ENCODE measurements at places on chromosomes 4 and X.

- no peak for DNase-seq
These were observed 242.2 kb upstream of the GK2 start for GRCh38 chr4:79650217-79650616.

- peak; percentile 37 for DNase-seq
These were observed 32.1 kb downstream of the ZGRF1 start for GRCh38 chr4:112604589-112604988.

DNA sequence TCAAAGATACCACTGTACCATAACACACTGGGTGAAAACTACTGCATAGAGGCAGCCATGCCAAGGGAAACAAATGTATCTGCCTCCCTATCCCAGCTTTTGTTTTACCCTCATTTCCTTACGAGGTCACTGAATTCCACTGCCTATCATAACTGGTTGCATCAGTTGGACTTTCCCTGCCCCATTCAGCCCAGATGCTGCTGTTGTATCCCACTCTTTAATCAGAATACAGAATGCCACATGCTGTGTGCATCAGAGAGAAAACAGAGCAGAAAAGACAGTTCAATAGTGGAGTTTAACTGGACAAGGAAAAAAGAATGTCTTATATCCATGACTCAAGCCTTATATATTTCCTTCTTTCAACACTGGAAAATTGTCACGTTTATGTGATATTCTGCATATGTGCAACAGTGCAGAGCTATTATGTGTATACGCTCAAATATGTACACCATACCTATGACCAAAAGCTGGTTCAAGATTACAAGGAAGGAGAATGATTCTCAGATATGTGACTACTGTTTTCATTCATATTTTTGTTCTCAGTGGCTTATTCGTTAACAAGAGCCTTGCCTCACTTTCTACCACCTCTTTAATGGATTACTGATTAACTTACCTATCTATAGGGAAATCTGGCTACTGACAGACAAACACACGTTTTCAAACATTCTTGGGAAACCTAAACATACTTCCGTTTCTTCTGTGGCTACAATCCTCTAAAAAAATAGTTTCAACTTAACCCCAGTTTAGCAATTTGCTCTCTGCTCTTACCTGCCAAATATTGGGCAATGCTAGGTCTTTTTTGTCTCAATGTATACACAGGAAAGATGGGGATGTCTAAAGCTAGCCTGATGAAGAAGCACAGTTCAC is 378.9 kb downstream of the SMARCA1 start:
- DNase-seq: no peak

DNA sequence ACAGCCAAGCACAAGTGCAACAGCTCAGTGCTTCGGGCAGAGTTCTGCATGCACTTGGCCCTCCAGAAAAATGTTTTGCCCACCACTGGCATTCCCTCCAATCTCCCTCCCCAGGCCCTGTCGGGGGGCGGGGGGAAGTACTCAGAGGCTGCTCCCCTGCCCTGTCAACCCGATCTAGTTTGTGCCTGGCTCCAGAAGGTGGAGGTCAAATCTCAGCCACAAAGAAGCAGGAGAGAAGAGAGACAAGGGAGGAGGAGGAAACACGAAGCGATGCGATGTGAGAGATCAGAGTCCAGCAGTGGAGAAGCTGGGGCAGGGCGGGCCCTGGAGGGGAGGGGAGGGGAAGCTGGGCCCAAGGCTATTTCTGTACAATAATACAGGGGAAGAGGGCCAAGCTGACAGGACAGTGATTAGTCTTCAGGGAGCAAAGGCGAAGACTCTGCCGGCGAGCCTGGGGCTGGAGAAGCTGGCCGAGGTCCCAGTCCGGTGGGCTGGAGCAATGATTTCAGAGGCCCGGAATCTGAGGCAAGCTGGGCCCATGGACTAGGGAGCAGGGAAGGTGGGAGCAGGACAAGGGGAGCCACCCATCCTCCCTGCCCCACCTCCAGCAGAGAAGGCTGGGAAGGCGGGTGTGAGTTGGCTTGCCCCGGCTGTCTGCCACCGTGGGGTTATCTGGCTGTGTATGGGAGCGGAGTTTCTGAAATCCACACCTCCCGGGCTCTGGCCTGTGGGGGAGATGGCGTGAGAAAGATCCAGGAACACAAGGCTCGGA is 167.1 kb downstream of the EFNB1 start:
- no peak for DNase-seq

- no peak for DNase-seq
These were observed 1.6 kb downstream of the SH3RF1 start for GRCh38 chr4:169268951-169269760.

DNA sequence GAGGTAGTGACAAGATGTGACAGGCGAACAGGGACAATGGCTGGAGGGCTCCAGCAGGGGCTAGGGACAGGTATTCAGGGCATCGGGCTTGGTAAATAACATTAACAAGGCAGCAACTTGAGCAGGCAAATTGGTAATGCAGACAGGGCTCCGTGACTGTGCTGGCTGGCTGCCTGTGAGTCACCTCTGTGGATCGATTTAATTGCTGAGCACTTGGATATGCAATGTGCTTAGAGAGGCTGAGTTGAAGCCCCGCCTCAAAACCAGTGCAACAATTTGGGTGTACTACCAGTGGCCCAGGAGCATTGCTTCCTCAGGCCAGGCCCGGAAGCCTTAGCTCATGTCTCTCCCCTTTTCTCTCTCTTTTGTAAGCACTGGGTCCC is 19.5 kb downstream of the CNGA2 start:
- no peak for DNase-seq

GRCh38 chrX:69025802-69026301 is 139.4 kb downstream of the PJA1 start:
- no peak for DNase-seq

DNA sequence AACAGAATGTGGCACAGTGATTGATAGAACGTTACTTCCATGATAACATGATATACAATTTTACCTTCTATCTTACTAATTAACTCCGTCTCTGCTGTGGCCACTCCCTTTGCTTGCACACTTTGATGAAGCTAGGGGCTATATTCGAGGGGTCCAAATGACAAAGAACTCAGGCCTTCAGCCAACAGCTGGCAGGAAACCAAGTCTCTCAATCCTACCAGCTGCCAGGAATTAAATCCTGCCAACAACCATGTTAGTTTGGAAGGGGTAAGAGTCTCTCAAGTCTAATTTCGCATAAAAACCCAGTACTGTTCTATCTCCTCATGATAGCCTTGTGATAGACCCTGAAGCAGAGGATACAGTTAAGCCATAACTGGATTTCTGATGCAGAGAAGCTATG is 1122.9 kb upstream of the PCDH10 start:
- no peak for DNase-seq

DNA sequence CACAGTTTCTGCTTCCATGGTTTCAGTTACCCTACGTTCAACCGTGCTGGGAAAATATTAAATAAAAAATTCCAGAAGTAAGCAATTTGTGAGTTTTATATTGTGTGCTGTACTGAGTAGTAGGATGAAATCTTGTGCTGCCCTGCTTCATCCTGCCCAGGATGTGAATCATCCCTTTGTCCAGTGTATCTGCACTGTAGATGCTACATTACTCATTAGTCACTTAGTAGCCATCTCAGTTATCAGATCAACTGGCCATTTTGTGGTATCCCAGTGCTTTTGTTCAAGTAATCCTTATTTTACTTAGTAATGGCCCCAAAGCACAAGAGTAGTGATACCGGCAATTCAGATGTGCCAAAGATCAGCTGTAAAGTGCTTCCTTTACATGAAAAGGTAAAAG is 97.9 kb downstream of the COX18 start:
- DNase-seq: no peak

- DNase-seq: no peak
These were observed 3.5 kb downstream of the PKD2 start for GRCh38 chr4:88010966-88011365.

GRCh38 chr4:159353422-159354116 is 250.7 kb downstream of the RAPGEF2 start:
- no peak for DNase-seq

DNA sequence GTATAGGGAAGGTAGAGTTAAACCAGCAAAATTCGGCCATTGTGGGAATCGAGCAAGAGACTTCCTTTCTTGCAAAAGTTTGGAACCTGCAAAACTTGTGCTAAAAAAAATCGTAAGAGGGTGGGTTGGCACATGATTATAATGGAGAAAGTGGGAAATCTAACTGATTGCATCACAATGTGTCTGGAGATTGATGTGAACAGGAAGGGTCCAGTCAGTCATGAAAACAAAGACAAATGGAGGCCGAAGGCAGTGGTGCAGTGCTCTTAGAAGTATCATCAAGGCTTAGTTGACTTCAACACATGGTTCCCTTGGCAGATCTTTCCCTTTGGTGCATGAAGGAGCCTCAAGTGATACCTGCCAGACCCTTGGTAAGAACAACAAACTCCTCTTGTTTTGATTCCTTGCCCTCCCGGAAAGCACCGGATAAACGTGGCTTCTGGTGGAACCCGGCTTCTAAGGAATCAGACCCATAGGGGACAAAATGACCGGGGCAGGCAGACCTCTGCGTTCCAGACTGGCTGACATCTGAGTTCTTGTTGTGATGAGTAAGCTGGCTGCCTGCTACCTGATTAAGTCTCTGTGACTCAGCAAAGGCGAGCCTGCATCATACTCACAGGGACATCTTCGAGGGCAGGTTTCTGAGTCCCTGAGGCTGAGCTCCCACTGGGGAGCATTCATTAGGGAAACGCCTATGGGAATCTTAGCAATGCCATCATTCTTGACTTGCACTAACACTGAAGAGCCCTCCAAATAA is 87.7 kb upstream of the MAP3K15 start:
- no peak for DNase-seq

- DNase-seq: no peak
These were observed 28.4 kb upstream of the NDST3 start for GRCh38 chr4:118005883-118006282.

GRCh38 chrX:130415201-130415600 is 13.4 kb downstream of the RBMX2 start:
- no peak for DNase-seq

DNA sequence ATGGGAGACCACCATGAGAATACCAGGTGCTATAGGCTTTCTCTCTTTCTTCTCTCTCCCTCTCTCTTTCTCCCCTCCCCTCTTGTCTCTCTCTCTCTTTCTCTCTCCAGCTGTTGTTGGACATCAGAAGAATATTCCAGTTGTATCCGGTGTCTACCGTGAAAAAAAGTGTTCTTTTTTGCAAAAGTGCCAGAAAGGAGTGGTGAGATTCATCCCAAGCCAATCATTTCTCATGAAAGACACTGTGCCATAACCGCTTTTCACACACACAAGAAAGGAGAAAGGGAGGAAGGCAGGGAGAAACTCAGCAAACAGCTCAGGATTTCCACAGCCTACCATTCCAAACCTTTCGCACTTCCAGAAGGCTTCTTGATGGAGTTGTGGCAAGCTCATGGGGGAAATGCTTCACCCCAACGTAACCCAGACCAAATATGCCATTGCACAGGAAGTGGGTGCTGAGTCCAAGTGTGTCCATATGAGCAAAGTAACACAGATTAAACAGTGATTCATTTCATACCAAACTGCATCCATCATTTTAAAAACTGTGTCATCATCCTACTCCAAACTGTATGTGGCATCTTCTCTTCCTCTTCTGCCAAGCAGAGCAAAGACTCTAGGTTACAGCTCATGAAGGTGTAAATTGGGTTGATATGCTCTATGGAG is 224.0 kb downstream of the APBB2 start:
- DNase-seq: no peak

DNA sequence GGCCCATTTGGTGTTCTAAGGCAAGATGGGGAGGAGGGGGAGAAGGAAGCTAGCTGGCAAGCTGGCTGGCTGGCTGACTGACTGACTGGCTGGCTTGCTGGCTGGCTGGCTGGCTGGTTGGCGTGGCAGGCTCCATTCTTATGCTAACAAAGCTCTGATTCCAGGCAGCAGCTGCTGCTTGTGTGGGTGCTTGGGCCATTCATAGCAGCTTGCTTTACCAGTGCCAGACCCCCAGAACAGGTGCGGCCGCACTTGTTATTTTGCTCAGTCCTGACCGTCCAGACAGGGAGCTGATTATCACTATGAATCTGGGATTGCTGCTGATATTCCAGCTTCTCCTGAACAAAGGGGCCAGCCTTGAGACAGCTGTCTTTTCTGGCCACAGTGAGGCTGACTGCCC is 131.2 kb upstream of the PAK3 start:
- DNase-seq: no peak

DNA sequence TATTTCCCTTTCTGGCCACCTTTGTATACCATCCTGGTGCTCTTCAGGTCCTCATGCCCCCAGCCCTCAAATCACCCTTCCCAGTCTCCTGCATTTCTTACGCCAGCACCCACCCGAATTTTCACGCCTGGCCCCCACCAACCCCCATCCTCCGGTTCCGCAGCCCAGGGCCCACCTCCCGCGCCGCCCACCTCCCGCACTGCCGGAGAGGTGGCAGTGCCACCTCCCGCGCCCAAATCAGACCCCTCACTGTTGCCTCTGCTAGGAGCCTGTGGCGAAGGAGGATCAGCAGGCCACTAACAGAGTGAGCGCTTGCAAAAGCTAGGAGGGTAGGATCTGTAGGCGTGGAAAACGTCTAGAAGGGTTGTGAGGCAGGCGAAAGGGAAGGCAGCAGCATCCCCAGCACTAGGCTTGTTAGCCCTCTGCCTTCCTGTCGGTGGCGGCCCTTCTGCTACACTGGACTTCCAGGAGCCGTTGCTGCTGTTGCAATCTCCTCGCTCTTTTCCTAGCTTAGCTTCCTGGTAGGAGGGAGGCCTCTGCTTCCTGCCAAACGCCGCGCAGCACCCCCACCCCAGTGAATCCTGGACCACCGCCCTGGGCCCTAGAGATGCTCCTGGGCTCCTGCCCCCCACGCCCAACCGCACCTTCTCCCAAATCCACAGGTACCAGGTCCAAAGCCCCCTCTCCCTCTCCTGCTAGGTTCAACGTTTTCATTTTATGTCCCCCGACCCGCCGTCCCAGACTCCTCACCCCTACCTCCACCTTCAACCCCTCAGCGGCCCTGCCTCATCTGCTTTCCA is 51.0 kb downstream of the SPIN2B start:
- no peak for DNase-seq

- no peak for DNase-seq
These were observed 72.6 kb downstream of the INPP4B start for GRCh38 chr4:142773505-142773904.

GRCh38 chr4:833156-833555 is 7.2 kb upstream of the CPLX1 start:
- no peak for DNase-seq

DNA sequence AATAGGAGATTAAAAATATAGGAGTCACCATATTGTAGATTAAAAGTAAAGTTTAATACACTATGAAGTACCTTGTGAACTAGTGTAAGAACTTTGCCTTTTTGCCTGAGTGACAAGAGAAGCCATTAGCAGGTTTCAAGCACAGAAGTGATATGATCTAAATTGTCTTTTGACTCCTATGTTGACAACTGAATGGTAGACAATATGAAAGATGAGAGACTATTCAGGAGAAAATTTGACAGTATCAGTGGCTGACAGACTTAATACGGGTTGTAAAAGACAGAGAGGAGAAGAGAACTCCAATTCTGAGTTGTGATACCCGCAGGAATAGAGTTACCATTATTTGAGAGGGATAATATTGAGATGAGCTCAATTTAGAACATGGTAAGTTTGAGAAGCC is 1259.8 kb downstream of the PCDH7 start:
- no peak for DNase-seq

- no peak for DNase-seq
These were observed 1.7 kb downstream of the DOCK11 start for GRCh38 chrX:118497180-118497818.

GRCh38 chrX:146863566-146863965 is 49.0 kb upstream of the CXorf51A start:
- no peak for DNase-seq

Measured in right renal pelvis (tissue), 4 donors.